ENCODE measurements at places on chromosomes 13 and 19. TPM values are rescaled to one million over a fixed set of nuclear protein-coding genes. Genes with fewer than 3 reads are reported as not detected.

DNA sequence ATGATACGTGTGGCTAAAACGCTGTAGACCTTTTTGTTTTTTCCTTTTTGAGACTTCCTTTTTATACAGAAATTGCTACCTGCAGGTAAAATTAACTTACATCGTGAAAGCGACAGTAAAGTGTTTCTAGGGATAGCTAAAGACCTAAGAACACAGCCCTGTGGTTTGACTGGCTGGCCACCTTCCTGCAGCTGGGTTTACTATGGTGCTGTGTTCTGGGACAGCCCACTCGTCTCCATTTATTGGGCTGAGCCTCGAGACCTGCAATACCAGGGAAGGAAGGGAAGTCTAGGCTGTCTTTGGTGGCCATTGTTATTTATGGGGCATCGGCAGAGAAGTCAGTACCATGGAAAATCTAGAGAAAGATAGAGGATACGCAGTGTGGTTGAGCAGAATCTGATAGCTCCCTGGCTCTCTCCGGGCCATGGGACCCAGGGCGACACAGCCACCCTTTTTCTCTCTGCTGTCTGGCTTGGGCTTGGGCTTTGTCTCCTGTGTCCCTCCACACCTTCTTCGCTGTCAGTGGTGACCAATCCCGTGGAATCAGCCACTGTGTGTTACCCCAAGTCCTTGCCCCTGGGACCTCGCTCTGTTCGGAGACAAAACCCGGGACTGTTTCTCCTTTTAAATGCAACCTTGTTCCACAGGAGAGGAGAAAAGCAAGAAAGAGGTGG is 30.9 kb downstream of the ACTN4 start:
- no peak for DNase-seq

The KLK2 gene
- total RNA-seq = not detected

GRCh38 chr13:49652355-49653305 is 24.3 kb downstream of the ARL11 start:
- DNase-seq = no peak

- DNase-seq = no peak
Observed at GRCh38 chr19:18612772-18613588, at the start of gene TMEM59L. TMEM59L (plus strand) TSS chr19:18612870; CDS start chr19:18612959, 89 bp downstream.

The PDE4C gene
- total RNA-seq = 1.8 TPM

DNA sequence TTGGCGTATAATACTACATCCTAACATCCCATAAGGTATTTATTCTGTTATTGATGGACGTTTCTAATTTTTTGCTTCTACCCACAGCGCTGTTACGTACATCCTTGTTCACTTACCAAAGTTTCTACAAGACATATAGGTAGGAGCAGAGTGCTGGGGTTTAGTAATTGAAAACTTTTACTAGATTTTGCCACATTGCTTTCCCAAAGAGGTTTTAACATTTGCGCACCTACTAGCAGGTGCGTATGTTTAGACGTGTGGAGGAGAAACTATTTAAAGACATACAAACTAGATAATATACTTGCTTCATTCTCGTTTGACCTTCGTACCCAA is 559 bp upstream of the RPL21 start:
- no peak for DNase-seq

DNA sequence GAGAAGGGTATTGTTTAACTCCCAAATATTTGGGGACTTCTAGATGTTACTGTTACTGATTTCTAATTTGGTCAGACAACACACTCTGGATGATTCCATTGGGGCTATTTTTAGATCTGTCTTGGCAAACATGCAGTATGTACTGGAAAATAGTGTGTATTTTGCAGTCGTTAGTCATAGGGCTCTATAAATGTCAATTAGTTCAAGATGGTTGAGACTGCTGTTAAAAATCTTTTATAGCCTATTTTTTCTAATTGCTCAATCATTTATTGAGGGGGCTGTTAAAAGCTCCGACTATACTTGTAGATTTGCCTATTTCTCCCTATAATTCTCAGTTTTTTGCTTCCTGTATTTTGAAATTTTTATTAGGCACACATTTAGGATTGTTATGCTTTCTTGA is 31.4 kb downstream of the PPP5C start:
- no peak for DNase-seq

GRCh38 chr13:87259479-87260083 is 411.6 kb upstream of the SLITRK5 start:
- DNase-seq = no peak

The FBXO27 gene
- 13.0 TPM for total RNA-seq

The ANGPTL4 gene
- total RNA-seq = 13.9 TPM

DNA sequence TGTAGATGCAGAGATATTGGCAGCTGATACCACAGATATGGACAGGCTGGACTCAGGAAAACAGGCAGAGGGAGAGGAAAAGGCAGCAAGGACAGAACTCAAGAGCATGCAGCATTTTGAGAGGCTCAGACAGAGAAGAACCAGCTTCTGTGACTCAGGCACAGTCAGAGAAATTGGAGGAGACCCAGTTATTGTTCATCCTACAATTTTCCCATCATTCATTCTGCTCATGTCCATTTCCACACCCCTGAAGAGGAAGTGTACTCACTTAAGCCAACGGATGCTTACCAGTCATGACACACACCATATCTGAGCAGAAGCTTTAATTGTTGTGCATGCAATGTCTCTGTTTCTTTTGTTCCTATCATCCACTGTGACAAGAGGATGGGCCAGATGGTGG is 359.8 kb upstream of the HTR2A start:
- no peak for DNase-seq

- DNase-seq = no peak
Observed at GRCh38 chr13:76865996-76866503, 20.2 kb downstream of the KCTD12 start.

The ELSPBP1 gene
- total RNA-seq = not detected

GRCh38 chr13:31240921-31241320 is 41.1 kb downstream of the B3GLCT start:
- DNase-seq = no peak

DNA sequence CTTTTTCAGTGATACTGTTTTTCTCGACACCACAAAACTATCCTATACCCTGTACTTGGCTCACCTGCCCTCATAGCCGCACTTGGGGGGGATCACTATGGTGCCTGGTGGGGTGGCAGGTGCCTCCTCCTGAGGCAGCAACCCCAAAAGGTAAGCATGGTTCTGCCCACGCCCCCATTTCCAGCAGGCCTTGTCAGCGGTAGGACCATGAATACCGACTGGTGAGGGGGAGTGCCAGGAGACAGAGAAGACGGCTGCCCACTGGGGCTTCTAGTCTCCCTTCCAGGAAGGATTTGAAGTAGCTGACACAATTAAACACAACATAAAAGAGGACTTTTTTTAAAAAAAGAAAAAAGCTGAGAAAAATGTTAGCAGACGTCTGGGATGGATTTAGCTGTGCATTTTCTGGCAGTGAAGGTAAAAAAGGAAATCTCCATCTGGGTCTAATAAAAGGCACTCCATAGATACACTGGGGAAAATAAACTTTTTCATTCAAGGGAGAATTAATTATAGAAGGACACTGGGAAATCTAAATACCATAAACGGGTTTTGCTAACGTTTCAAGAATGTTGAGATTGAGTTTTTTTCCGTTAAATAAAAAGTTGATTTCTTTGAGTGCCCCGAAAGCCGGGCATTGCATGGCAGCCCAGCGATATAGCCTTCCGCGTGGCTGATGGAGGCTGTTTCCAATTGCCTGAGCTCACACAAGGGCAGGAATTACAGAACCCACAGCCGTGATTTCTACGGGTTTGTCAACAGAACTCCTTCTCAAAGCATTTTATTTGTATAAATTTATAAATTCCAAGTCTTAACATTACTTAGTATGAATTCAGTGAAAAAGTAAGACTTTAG is 45.1 kb downstream of the ATP11A start:
- no peak for DNase-seq

DNA sequence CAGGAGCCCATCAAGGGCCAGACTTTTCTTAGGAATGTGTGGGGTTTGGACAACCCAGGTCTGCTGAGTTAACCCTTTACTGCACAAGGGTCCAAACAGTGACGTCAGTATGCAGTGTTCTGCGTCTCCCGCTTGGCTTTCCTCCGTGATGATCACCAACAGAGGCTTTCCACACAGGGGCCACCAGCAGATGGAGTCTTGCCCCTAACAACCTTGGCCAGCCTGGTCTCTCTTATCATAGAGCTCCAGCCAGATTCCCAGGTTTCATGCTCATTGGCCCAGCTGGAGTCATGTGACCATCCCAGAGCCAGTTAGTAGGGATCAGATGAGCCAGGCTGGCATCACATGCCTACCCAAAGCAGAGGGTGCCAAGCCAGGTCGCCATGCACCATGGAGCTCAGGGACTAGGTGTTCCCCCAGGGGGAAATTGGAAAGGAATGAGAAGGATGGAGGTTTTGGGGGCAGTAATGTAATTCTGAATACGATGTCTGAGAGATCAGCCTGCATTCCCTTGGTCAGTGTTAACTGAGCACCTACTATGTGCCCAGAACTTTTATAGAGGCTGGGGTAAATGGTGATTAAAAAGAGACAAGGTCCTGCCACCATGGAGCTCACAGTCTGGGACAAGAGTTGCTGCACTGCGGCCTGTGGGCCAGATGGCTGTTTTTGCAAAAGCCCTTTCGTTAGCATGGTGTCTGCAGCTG is 61.2 kb downstream of the MYH14 start:
- DNase-seq = no peak

The COL5A3 gene
- 10.1 TPM for total RNA-seq

GRCh38 chr13:102799426-102800144 is 666 bp downstream of the BIVM start:
- DNase-seq = peak; percentile 65

GRCh38 chr13:46866150-46866549 is 30.7 kb downstream of the HTR2A start:
- peak; percentile 47 for DNase-seq

The HPN gene
- 5.6 TPM for total RNA-seq

The MBD3L2 gene
- not detected for total RNA-seq

- DNase-seq = no peak
Observed at GRCh38 chr19:32265995-32266394, 79.4 kb upstream of the ZNF507 start.

The ATP12A gene
- not detected for total RNA-seq

GRCh38 chr13:23086968-23087623 is 93.7 kb upstream of the SGCG start:
- DNase-seq = no peak

- DNase-seq = no peak
Observed at GRCh38 chr19:411723-412355, 2.9 kb upstream of the C2CD4C start.

- peak; percentile 76 for DNase-seq
Observed at GRCh38 chr19:55383279-55384130, 587 bp downstream of the TMEM238 start.

The CPB2 gene
- not detected for total RNA-seq

- no peak for DNase-seq
Observed at GRCh38 chr19:3655402-3656072, 28.9 kb upstream of the CACTIN start.

DNA sequence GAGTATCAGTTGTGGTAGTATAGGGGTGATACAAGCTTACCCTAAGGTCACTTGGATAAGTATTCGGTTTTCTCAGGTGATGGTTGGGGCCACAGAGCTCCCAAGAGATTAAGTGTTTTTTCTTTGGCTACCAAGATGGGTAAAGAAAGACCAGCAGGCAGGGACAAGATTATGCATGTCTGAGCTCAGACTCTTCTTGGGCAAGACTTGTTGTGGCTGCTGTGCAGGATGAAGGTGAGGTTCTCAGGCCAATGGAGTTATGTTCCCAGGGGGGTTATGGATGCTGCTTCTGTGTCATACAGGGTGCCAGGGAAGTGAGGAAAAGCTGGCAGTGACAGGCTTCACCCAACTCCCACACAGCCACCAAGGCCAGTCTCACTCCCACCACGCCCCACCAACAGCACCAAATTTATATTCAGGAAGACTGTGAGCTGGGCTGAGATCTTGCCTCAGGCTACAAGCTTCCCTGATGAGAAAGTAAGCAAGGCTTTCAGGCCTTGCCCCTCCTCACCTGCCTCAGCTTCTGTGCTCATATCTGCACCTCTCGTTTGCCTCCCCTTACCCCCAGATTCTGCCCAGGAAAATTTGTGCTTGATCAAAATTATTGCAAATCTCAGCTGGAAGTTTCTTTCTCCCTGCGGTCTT is 511.8 kb upstream of the SLITRK1 start:
- DNase-seq = no peak

DNA sequence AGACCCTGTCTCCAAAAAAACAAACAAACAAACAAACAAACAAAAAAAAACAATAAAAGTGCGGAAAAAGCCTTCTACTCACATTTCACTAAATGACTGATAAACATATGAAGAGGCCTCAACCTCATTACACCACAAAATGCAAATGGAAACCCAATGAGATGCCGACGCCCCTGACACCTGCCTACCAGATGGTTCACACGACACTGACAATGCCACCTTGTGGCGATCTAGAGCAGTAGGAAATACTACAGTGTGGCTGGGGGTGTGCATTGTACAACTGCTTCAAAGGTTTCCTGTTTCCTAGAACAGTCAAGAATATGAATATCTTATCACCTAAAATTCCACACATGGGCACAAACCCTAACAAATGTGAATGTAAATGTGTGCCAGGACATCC is 14.0 kb downstream of the SCGB2B2 start:
- no peak for DNase-seq

DNA sequence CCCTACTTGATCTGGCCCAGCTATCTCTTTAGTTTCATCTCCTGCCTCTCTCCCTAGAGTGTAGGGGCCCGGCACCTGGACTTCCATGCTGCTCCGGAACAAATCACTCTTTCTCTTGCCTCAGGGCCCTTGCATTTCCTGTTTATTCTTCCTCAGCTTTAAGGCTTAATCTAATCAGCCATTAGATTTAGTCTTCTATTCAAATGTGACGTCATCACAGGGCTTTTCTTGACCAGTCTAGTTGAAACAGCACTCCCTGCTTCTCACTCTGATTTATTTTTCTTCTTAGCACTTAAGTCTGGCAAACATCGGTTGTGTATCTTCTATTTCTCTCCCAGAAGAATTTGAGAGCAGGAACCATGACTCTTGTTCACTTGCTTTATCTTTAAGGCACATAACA is 564.1 kb downstream of the EFNB2 start:
- no peak for DNase-seq

GRCh38 chr13:98731925-98732324 is 20.5 kb downstream of the SLC15A1 start:
- no peak for DNase-seq

DNA sequence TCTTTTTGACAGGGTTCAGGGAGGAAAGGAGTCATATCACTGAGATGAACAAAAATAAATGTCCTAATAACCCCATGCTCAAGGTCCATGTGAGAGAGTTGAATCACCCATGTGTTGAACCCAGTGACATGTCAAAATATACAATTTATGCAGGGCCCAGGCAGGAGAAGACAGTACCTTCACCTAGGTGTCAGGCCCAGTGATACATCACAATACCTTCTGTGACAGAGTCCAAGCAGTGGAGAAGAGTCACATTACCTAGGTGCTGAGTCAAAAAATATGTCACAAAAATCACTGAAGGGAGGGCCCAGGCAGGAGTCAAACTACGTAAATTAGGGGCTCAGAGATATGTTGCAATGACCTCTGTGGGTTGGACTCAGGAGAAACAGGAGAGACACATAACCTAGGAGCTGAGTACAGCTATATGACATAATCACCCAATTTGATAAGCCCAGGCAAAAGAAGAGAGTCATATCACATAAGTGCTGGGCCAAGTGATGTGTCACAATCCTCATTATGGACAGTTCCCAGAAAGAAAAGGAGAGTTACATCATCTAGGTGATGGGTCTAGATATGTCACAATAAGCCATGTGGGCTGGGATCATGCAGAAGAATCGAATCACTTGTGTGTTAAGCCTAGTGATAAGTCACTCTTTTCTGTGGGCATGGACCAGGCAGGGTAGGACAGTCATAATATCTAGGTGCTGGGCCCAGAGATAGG is 13.8 kb upstream of the ZNF724 start:
- no peak for DNase-seq

- no peak for DNase-seq
Observed at GRCh38 chr19:35733180-35734125, 8.8 kb downstream of the IGFLR1 start.

The RFPL4A gene
- total RNA-seq = not detected

The B3GLCT gene
- 14.6 TPM for total RNA-seq

The KLF12 gene
- 14.0 TPM for total RNA-seq

Measured in Right ventricle myocardium superior (tissue), 1 donor.